Activated CD8-positive, alpha-beta T cell treated with anti-CD3 and anti-CD28 coated beads, Interleukin-2, amount 10 ng/mL, durations not matched to agents 7 days and 5 days (primary cell): ENCODE measurements at places on chromosomes 12 and 14. TPM values are rescaled to one million over a fixed set of nuclear protein-coding genes. Genes with fewer than 3 reads are reported as not detected.

The FOXG1 gene
- not detected for total RNA-seq

The RNASE3 gene
- not detected for total RNA-seq

The C12orf50 gene
- not detected for total RNA-seq

The KLRF1 gene
- 0.42 TPM for total RNA-seq

DNA sequence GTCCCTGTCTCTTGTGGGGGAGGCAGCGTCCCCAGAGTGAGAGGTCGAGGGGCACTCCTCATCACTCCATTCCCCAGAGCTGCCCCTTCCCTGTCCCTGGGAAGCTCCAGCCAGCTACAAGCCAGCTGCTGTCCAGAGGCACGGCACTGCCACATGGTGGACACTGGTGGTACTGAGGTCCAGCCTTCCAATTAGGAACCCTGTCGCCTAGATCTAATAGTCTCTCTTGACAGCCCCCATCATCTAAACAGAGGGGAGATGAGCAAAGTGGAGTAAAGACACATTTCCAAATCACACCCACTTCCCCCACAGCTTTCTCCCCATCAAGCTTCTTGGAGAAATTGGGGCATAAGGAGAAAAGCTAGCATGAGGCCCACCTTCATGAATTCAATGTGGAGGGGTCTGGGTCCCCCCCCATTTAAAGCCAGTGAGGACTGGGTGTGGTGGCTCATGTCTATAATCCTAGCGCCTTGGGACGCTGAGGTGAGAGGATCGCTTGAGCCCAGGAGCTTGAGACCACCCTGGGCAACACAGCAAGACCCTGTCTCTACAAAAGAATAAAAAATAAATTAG lies 2.1 kb upstream of the INHBE start:
- DNase-seq = peak; percentile 70
